ENCODE measurements at places on chromosomes 5 and 9.

- DNase-seq, result no peak
Observed at GRCh38 chr5:149114403-149115312, 26.6 kb upstream of the ABLIM3 start.

DNA sequence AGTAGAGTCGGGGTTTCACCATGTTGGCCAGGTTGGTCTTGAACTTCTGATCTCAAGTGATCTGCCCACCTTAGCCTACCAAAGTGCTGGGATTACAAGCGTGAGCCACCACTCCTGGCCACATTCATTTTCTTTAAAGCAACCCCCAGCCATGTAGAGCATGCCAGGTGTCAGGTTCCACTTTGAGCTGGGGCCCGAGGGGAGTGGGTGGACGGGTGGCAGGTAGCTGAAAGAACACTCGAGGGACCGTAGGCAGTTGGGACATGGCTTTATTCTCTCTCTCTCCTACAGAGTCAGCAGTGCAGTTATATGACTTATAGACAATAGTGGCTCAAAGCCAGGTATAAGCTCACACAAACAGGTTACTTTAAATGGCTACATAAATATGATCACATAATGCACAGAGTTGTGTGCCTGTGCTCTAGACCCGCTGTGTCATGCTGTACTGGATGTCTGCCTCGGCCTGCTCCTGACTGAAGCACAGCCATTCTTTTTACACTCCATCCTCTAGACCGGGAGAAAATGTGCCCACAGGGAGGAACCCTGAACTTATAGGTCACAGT, 60.5 kb upstream of the FAM120A start:
- DNase-seq, result no peak

DNA sequence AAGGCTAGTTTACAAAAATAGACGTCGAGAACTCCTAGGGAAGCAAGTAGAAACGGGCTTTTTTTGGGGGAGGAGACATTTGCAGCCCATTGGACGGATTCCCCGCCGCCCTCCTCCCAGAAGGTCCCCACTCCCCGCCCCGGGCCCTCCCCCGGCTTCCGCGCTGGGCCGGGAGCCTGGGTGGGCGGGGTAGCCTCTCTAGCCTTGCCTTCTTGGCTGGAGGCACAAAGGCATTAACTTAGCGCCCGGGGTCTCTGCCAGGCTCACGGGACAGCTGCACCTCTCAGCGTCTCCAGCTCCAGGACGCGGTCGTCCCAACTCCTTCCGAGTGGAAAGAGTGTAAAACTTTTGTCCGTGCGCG, at the start of gene DMRTA1:
DMRTA1 (plus strand) TSS at position 236 of the 361 bp plus-strand sequence. CDS start 242 bp downstream, outside the sequence.
- DNase-seq, result peak; percentile 77

- peak; percentile 65 for DNase-seq
Observed at GRCh38 chr5:80406980-80407734, 707 bp upstream of the ZFYVE16 start.

DNA sequence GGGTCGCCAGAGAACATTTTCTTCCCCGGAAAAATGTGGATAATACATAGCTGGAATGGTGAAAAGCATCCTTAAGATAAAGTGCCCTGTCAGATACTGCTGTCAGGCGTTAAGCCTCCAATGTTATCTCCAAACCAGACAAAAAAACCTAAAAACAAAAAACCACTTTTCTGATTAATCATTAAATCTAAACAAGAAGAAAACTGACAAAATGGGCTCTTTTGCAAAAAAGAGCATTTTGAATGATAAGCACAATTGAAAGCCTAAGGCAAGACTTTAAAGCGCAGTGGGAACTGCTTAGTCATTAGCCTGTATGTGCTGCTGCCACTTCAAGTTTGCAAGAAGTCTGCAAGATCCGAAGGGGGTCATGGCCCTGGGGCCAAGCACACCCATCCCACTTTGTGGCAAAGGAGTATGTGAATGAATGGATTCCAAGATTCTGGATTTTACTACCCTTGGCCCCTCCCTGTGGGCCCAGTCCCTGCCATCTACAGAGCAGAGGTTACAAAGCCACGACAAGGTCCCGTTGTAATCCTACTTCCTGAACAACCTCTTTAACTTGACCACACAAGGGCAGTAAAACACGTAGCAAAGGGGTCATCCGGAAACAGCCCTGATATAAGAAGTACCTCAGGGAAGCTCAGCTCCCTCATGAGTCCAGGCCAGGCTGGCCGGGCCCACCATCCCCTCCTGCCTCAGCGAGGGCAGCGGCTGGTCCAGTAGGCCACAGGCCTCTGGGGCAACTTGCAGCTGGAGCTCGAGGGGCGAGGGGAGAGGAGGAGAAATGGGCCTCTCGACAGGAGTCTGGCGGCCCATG, 29.7 kb downstream of the SHB start:
- DNase-seq, result no peak

DNA sequence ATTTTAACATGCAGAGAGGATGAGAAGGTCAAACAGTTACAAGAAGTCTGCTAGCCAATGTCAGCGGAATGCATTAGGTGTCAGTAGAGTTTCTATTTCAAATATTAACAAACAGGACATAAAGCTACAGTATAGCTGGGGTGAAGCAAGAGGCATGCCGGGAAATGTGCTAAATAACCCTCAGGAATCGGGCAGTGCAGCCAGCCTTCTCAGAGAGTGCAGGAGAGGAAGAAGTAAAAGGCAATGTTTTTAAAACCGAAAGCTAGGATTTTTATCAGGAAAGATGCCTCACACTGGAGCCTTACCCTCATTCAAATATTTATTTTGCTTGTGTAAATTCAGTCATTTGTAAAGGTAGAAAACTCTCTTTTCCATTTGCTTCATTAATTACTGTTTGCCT, 59.1 kb upstream of the SH3GL2 start:
- DNase-seq, result no peak

GRCh38 chr9:6645355-6646292, at the start of gene GLDC:
GLDC (minus strand) TSS chr9:6645729; CDS start chr9:6645499, 230 bp downstream.
- DNase-seq, result no peak

DNA sequence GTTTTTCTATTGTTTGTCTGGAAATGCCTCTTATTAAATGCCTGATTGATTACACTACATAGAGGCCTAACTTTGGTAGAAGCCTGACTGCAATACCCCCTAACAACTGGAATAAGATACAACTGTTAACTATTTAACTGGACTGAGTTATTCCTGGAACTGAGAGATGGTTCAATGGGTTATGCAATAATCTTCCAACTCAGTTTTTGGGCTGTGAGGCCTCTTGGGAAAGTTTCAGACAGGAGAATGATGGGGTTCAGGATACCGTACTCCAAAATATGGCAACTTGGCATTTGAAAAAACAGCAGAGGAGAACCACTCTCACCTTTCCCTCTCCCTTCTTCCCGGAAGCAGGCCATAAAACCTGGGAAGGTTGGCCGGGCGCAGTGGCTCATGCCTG, 19.2 kb upstream of the PCDH1 start:
- DNase-seq, result no peak

- peak; percentile 83 for DNase-seq
Observed at GRCh38 chr5:179679014-179679674, 1.7 kb downstream of the CBY3 start.
